Cortex of kidney (tissue), 1 donor: ENCODE measurements at places on chromosomes 2 and 18.

- DNase-seq: no peak
Observed at GRCh38 chr2:47891369-47892337, 14.6 kb downstream of the FBXO11 start.

DNA sequence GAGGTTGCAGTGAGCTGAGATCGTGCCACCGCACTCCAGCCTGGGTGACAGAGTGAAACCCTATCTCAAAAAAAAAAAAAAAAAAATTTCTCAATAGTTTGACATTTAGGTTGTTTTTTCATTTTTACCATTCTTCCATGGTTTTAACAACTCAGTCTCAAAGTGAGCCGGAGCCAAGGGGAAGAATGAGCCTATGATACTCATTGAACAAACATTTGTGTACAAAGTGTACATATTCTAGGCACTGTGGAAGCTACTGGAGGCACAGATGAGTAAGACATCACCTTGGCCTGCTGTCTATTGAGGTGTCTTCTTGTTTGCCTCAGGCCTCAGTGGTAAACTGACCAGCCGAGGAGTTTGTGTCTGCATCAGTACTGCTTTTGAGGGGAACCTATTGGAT, 21.9 kb downstream of the CENPO start:
- DNase-seq: no peak

- DNase-seq: no peak
Observed at GRCh38 chr2:215843579-215843978, 169.8 kb downstream of the MREG start.

DNA sequence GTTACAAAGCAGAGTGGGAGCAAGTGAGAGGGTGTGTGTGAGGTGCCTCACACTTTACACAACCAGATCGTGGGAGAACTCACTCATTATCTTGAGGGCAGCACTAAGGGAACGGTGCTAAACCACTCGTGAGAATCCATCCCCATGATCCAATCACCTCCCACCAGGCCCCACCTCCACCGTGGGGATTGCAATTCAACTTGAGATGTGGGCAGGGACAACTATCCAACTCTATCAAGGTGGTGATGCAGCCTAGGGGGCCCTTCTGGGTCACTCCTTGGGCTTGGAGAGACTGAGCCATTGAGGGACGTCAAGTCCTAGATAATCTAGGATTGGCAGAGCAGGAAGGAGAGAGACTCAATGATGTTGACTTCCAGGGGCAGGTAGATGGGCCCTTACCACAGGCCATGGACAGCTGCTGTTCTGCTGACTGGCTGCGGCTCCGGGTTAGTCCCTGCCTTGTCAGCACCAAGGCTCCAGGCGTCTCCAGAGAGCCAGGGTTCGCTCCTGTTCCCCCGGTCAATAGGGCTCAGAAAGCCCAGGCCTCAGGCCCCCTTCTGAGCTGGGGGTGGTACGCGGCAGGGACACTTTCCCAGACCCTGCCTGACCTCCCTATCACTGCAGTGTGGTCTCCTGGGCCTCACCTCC, 193.2 kb upstream of the HS6ST1 start:
- DNase-seq: no peak

DNA sequence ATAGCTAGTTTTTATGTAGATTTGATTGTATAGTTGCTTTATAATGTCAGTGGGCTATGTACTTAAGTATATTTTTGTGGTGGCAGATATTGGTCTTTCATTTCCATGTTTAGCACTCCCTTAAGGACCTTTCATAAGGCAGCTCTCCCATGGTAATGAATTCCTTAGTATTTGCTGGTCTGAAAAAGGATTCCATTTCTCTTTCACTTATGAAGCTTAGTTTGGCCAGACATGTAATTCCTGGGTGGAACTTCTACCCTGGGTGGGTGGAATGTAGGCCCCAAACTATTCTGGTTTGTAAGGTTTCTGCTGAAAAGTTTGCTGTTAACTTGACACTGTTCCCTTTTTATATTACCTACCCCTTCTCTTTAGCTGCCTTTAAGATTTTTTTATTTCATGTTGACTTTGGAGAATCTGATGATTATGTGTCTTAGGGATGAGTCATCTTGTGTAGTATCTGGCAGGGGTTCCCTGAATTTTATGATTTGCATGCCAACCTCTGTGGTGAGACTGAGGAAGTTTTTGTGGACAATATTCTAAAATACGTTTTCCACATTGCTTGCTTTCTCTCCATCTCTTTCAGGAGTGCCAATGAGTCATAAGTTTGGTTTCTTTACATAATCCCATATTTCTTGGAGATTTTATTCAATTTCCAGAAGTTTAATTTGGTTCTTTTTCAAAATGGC, 65.4 kb upstream of the VRK2 start:
- no peak for DNase-seq

DNA sequence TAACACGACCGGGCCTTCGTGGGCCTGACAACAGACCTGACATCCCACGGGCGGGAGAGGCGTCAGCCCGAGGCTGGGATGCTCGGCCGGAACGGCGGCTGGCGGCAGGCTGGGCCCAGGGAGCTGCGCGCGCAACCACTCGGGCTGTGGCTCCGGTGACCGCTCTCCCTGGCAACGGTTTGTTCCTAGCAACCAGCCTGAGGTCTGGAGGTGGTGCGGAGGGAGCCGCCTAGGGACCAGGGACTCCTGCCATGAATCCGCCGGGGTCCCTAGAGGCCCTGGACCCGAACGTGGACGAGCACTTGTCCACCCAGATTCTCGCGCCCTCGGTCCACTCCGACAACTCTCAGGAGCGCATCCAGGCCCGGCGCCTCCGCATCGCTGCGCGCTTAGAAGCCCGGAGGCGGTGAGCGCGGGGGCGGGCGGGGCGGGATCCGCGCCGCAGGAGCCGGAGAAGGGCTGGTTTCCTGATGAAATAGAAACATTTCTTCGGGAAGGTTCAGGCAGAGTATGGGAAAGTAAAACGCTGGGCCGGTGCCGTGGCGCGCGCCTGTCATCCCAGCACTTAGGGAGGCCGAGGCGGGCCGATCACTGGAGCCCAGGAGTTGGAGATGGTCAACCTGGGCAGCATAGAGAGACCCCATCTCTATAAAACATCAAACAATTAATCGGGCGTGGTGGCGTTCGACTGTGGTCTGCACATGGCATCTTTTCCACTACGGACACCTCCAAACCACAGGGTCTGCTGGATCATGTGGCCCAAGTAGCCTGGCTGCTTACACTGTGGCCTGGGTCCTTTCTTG, at the start of gene DRC1:
TSS of gene DRC1 (plus strand) at position 182 of the 803 bp plus-strand sequence. CDS start at position 252, 70 bp downstream.
- DNase-seq: no peak

DNA sequence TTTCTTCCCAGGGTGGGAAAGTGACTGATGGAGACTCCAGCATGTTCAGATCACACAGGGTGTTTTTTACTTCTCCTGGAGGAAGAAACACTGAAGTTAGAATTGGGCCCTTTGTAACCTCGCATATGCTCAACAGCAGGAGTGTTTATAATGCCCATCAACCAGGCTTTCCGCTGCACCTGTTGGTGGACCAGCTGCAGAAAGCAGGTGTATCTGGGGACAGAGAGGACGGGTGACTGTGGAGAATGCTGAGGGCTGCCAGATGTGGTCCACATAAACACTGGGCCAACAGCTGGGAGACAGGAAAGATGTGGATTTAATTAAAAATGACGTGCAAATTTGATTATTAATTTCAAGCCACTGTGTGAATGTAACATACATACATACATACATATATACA, 335.5 kb upstream of the SPRED2 start:
- DNase-seq: no peak

- no peak for DNase-seq
Observed at GRCh38 chr18:35716169-35716831, 134.8 kb downstream of the GALNT1 start.
